Stimulated activated CD4-positive, alpha-beta T cell treated with anti-CD3 and anti-CD28 coated beads, Interleukin-2, amount 100 ng/mL, for 24 hours (primary cell): ENCODE measurements at places on chromosomes 12 and 14.

- DNase-seq = no peak
Measured at GRCh38 chr12:128823216-128823915, 392 bp downstream of the SLC15A4 start.

DNA sequence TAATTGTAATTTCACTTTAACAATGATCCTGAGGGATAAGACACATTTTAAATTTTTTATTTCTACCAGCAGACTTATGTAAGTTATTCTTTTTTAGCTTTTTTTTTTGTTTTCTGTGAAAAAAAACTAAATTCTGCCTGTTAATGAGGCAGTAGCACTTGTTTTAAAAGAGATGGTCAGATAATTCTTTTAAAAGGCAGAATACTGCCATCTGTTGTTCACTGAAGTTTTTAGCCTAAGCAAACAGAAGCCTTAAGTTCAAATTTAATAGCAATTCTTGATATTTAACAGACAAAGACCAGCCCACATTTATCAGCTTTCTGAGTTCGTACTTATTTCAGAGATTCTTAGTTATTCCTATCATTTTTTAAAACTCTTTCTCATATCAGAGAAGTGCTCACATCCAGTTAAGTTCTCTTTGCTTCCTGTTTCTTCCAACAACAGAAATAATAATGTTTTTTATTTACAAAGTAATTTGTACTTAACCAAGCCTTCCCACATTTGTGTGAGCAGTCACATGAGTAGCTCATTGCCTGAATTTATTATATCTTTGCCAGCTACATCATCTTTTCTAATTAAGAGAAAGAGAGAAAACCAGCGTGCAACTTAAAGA is 93.4 kb upstream of the SLCO1C1 start:
- no peak for DNase-seq

GRCh38 chr14:95722525-95723190 is 8.7 kb upstream of the TCL1A start:
- no peak for DNase-seq

DNA sequence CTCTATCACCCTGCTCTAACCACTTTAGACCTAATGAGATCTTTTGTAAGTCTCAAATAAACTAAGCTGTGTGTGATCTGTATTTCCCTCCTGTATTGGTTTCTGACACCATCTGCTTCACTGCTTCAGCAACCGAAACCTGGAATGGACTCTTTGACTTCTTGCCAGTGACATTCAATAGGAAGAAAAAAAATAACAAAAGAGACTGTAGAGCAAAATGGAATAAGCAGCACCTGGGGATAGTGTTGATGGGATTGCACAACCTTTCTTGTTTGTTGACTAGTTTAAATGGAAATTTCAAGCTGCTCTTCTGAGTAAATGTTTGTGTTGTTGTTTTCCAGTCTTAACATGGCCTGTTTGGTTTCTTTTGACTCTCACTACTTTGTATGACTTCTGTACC is 888.6 kb upstream of the SEL1L start:
- DNase-seq = no peak
